ENCODE measurements at places on chromosomes 4 and X.

- no peak for DNase-seq
Observed at GRCh38 chrX:38271154-38271716, 50.6 kb upstream of the SRPX start.

- no peak for DNase-seq
Observed at GRCh38 chr4:9944431-9945425, 76.6 kb downstream of the SLC2A9 start.

- DNase-seq: no peak
Observed at GRCh38 chr4:24477919-24478318, 106.4 kb downstream of the DHX15 start.

GRCh38 chr4:7820031-7820818 lies 119.4 kb downstream of the AFAP1 start:
- DNase-seq: no peak

DNA sequence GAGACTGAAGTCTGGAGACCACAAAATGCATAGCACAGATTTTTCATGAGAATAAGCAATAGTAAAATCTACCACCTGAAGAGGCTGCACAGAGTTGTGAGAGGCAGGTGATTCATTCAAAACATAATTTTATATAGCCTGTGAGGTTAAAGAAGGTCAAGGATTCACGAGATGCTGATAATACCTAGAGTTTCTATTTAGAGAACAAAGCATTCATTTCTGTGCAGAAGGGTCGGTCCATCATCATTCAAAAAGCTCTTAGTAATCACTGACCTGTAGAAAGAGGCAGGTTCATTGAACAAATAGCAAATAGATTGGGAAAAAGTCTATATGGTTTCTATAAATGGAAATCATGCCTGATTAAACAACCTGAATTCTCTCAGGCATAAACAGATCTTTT lies 26.6 kb downstream of the GABRB1 start:
- DNase-seq: no peak

- DNase-seq: no peak
Observed at GRCh38 chr4:101262683-101263082, 84.6 kb downstream of the PPP3CA start.

GRCh38 chr4:38123555-38123954 lies 163.4 kb downstream of the PTTG2 start:
- no peak for DNase-seq

DNA sequence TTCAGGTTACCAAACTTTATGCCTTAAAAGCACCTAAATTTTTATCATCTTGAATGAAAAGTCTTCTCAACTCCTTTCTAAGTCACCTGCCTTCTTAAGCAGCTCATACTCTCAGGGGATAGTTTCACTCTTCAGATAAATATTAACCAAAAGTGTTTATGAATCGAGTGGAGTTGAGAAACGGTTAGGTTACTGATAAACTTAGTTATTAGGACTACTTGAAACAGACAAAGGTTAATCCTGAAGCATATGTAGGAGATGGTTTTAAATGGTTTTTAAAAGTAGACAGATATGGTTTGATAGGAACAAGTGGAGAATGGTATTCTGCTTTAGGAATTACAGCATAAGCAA lies 32.8 kb downstream of the CLDN22 start:
- DNase-seq: no peak

- DNase-seq: no peak
Observed at GRCh38 chr4:168857009-168857408, 153.0 kb downstream of the CBR4 start.

DNA sequence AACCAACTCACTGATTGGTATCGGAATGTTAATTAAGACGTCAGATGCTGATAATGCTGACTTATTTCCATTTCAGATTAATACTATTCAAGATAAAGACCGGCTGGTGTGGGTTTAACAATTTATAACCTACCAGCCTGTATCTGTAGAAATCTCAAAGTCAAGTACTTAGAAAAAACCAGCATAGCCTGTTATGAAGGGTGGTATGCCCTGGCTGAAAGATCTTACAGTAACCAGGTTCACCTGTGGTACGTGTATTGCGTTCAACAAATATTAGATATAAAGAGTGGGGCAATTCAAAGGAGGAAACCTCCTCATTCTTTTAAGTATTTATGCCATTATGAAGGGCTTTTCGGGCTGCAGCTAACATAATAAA lies 240.8 kb upstream of the ANXA3 start:
- DNase-seq: no peak

DNA sequence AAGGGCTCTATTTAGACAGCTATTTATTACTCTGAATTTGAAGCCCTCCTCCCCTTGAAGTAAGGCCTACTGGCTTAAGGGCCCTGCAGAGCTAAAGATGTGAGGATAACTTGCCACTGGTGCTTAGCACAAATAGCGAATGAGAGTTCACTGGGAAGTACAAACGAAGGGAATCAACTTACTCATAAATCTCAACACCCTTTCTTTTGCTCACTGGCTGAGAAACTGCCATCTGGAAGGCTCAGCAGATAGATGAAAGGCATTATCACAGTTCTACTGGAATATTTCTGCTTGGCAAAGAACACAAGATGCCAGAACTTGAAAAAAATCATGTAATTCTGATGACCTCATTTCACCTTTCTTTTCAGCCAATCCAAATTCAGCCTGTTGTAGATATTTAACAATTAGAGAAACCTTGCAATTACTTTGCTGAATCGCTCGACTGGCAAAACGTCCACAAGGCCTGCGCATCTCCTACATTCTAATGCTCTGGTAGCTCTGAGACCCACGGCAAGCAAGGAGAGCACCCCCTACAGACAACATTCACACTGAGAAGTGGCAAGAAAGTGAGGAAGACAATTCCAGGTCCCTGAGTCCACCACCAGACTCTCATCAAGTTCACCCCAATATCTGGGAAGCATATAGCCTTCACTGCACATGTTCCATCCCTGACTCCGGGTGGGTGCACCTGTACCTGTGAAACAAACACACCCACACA lies 27.5 kb downstream of the TSPAN5 start:
- no peak for DNase-seq

Measured in CD4-positive, alpha-beta T cell (primary cell).